ENCODE measurements at places on chromosomes 3 and 15.

GRCh38 chr3:112681822-112682325 is 40.9 kb upstream of the CCDC80 start:
- peak; percentile 61 for DNase-seq

- DNase-seq, result no peak
These were observed 799.7 kb downstream of the CADM2 start for GRCh38 chr3:85758442-85758841.

DNA sequence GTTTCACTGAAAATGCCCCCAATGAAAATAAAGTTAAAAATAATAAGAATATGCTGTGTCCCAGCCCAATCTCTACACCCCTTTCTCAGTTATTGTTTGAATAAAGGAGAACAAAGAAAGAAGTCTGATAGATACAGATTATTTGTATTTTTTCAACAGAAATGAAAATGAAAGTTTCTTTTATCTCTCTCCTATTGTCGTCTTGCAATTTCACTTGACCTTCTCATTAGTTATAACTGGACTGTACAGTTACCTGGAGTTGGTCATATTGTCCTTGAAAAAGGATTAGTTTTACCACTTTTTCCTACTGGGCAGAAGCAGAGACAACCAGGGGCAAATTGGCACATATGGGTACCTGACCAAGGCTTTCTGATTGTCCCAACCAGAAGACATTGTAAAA is 440.0 kb downstream of the PDCD6IP start:
- DNase-seq, result no peak

DNA sequence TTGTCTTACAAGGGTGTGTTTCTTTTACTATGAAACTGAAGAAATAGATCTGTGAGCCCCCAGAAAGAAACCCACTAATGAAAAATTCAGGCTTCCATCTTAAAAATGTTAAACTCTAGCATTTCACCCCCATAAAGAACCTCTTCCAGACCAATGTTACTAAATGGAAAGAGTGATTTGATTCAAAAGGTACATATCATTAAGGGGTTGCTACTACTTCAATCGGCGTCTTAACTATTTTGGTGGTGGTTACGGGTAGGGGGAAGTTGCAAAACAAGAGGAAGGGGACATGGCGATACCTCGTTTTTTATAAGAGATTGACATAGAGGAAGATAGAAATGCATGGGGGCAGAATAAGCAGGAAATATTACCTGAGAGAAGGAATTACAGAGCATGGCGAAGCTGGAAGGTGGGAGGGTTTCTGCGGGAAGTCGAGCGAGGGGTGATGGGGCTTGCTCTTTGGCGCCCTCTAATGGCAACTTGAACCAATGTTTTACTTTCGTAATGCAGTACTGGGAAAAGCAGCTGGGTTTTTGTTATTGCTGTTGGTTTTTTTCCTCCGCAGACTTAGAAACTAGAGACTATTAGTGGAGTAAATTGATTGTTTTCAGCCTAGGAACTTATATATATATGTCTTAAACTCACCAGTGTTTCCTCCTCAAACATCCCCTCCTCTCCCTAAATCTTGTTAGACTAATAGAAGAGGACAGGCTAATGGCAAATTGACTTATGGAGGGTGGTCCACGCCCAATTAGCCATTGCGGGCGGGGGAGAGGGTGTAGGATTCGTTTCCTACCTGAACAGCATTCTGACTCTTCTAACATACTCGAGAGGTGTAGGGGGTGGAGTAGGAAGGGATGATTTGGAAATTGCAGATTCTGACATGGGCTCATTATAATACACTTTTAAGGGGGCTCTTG is 11.3 kb upstream of the SOX2 start:
- no peak for DNase-seq

- DNase-seq, result no peak
These were observed 146.3 kb downstream of the TLE3 start for GRCh38 chr15:69951256-69951897.

DNA sequence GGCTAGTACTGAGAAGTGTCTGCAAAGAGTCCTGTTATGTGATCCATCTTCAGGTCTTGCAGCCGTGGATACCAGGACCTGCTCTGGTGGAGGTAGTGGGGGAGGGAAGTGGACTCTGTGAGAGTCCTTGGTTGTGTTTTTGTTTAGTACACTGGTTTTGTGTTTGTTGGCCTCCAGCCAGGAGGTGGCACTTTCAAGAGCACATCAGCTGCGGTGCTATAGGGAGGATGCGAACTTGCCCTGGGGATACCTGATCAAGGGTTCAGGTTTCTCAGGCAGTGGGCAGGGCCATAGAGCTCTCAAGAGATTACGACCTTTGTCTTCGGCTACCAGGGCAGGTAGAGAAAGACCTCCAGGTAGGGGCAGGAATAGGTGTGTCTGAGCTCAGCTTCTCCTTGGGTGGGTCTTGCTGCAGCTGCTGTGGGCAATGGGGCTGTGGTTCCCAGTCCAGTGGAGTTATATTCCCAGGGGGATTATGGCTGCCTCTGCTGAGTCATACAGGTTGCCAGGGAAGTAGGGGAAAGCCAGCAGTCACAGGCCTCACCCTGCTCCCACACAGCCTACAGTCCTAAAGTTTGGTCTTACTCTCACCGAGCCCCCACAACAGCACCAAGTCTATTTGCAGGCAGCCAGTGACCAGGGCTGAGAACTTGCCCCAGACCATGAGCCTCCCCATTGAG is 132.8 kb upstream of the NPHP3 start:
- no peak for DNase-seq

- DNase-seq, result no peak
These were observed 286.2 kb upstream of the UMPS start for GRCh38 chr3:124444075-124444474.

Data from BJ (cell line).